HL-60 (cell line): ENCODE measurements at places on chromosomes 13 and 19.

GRCh38 chr19:39410831-39411080 lies 1.7 kb upstream of the PLEKHG2 start:
- DNase-seq: no peak

GRCh38 chr19:23823952-23824389 lies 65.3 kb upstream of the ZNF681 start:
- DNase-seq: peak; percentile 87

GRCh38 chr13:105462098-105462497 lies 1073.4 kb downstream of the EFNB2 start:
- DNase-seq: no peak

DNA sequence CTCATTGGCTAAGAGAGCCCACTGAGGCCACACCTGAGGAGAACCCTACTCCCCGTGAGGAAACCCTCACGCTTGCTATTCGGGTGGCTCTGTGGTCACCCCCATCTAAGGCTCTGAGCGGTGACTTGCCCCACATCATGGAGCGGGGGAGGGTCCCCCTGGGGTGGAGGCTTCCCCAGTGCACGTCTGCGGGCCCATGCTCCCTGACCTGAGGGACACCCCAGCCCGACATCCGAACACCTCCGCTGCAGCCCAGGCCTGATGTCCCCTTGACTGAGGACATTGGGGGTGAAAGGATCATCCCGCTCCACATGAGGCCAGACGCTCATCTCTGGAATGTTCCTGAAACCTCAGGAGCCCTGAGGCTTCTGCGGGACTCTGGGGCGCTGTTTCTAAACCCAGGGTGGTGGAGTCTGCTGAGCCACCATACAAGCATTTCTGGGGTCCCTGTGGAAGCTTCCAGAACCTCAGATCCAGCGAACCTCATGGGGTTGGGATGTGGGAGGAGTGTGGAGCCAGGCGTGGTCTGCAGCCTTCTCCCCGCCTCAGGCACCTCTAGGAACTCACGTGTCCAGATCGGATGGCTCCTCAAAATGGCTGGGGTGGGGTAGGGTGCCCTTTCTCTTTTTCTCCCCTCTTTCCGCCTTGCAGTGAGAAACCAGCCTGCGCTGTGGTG lies 19.9 kb downstream of the TMED1 start:
- DNase-seq: no peak

GRCh38 chr19:11154683-11155047 lies 917 bp downstream of the SPC24 start:
- no peak for DNase-seq

DNA sequence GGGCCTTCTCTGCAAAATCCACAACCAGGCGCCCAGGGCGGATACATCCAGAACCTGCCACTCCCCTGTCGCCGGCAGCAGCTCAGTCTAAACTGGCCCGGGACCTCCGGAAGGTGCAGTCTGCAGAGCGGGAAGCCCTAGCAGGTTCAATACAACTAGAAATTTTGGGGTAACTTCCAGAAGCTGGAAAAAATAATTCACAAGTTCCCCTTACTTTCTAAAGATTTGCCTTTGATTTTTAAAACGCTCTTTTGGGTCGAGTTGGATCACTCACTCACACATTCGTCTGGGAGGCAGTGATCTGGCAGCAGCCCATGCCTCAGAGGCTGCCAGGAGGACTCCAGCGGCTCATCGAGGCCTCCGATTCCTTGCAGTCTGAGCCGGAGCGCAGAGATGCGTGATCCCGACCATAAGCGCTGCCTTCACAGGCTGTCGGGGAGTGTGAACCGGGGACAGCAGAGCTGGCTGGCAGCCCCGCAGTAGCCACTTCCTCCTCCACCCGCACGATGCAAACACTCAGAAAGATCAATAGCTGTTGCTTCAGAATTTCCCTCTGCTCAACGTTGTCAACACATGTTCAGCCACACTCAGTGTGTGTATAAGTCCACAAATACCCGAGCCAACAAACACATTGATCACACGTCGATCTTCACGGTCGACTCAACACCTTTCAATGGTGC lies 35.6 kb upstream of the ZNF507 start:
- DNase-seq: no peak

DNA sequence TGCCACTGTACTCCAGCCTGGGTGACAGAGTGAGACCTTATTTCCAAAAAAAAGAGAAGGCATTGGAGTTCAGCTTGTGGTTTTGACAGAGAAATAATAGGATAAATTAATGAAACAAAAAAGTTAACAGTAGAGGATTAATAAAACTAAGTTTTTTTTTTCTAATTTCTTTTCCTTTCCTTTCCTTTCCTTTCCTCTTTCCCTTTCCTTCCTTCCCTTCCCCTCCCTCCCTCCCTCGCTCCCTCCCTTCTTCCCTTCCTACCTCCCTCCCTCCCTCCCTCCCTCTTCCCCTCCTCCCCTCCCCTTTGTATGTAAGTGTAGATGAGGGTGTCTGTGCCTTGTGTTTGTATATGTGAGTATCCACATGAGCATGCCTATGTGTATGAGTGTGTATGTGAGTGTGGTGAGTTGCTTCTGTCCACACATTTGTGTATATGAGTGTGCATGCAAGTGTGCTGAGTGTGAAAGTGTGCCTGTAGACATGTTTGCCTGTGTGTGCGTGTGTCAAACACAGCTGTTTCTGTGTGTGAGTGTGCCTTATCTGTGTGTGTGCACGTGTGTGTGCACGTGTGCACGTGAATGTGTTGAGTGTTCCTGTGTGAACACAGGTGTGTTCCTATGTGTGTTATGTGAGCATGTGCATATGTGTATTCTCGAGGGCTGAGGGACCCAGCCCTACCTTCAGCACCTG lies 12.5 kb upstream of the MZF1 start:
- no peak for DNase-seq

- DNase-seq: no peak
Measured at GRCh38 chr19:12955996-12956395, 1.0 kb downstream of the GADD45GIP1 start.

DNA sequence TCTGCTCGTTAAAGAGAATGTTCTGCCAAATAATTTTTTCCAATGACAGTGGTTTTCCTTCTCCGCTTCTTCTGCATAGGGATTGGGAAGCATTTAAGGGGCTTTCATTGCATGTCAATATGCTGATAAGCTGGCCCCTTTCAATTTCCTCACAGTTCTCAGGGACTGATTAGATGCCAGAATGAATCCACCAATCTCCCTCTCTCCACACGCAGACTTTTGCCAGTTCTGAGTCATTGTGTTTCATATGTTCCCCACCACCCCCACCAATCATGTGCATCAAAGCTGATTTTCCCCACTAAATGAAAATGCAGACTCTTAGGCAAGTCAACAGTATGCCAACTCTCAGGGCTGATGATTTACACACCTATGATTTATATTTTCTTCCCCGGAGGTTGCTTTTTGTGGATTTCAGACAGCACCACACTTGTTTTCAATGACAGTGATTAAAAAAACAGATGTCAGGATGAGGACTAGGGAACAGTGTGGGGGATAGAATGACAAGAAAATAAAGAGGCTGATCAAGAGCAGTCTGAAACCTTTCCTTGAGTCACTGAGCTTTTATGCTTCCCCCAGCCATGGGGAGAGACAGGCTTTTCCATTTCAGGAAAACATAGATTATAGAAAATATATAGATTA lies 47.9 kb upstream of the C13orf42 start:
- DNase-seq: no peak
